ENCODE measurements at places on chromosomes 6 and 20.

DNA sequence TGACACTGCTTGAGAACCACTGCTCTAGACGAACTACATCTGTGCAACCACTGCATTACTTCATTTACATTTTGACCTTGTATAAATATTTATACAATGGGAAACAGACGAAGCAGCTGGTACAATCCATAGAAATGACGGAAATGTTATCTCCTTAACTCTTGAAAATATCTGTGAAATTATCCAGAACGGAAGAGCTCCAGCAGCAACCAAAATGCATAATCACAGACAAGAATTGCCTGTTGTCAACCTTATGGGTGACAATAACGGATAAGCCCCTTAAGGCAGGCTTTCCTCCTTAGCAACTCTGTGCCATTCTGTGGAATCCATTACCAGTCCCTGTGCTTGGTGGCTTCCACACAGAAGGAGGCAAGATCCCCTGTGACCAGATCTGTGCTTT is 115.4 kb downstream of the DTNBP1 start:
- DNase-seq, result no peak

GRCh38 chr20:62606551-62607201 is 35.6 kb upstream of the SLCO4A1 start:
- peak; percentile 47 for DNase-seq

- no peak for DNase-seq
These were observed 301.2 kb upstream of the SGK1 start for GRCh38 chr6:134619077-134619476.

DNA sequence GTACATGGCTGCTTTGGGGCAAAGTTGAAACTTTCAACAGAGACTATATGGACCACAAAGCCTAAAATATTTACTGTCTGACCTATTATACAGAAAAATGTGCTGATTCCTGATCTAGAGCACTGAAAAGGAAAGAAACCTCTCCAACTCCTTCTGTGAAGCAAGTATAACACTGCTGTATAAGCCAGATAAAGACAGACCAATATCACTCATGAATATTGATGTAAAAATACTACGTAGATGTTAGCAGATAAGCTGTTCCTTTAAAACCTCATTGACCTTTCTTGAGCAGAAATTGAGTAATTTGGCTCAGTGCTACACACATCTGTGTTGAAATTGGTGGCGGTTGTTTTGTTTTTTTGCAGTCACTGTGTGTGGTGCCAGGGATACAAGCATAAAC is 69.9 kb upstream of the HDAC2 start:
- DNase-seq, result no peak

DNA sequence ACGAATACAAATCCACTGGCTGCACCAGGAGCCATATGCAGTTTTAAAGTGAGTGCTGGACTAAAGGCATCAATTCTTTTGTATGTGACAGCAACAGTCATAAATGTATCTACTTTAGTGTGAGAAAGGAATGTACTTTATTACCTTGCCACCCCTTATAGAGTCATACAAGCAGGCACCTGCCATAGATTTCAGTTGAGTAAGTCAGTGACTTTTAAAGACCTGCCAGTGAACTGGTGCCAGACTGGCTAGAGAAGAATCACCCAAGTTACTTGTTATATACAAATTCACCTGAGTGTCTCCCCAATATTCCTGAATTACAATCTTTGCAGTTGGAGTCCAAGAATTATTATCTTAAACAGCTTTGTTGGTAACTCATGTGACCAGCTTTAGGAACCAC is 547.9 kb downstream of the COL12A1 start:
- DNase-seq, result no peak

GRCh38 chr20:21214431-21214830 is 88.5 kb downstream of the KIZ start:
- DNase-seq, result no peak

DNA sequence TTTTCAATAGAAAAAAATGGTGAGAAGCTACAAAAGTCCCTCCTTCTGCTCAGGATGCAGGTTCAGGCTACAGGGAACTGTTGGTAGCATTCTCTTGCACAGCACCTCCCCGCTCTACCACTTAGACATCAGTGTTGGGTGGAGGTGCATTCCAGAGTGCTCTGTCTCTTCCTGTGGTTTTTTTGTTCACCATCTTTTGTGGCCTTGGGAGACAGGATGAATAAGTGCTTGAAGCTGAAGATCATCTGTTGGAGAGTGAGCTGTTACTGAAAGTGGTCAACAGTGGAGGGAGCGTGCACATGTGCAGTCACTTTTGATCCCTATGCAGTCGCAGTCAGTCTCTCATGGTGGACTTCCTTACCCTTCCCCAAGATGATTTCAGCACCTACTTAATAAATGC is 16.6 kb upstream of the BTBD3 start:
- no peak for DNase-seq

GRCh38 chr20:38201356-38201755 is 36.3 kb upstream of the TGM2 start:
- no peak for DNase-seq

GRCh38 chr6:166419286-166419685 is 36.5 kb upstream of the MPC1 start:
- no peak for DNase-seq

DNA sequence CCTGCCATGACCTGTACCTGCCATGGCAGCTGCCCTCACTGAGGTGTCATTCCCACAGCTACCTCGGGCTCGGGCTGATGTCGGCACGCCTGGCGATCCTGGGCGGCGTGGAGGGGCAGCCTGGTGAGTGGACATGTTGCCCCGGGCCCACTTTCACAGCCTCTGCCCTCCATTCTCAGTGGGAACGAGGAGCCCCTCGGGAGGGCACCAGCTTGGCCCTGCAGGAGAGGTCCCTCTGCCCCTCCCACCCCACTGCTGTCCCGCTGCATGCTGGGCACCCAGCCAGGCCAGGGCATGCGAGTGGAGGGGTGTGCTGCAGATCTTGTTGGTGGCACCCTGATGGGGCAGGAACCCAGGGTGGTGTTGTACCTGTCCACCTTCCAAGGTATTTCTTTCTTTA is 23.0 kb downstream of the ENTPD6 start:
- no peak for DNase-seq
